ENCODE measurements at places on chromosomes 2 and 18.
A peak's percentile ranks its signal among the peaks of the same experiment; 100 is the strongest.

DNA sequence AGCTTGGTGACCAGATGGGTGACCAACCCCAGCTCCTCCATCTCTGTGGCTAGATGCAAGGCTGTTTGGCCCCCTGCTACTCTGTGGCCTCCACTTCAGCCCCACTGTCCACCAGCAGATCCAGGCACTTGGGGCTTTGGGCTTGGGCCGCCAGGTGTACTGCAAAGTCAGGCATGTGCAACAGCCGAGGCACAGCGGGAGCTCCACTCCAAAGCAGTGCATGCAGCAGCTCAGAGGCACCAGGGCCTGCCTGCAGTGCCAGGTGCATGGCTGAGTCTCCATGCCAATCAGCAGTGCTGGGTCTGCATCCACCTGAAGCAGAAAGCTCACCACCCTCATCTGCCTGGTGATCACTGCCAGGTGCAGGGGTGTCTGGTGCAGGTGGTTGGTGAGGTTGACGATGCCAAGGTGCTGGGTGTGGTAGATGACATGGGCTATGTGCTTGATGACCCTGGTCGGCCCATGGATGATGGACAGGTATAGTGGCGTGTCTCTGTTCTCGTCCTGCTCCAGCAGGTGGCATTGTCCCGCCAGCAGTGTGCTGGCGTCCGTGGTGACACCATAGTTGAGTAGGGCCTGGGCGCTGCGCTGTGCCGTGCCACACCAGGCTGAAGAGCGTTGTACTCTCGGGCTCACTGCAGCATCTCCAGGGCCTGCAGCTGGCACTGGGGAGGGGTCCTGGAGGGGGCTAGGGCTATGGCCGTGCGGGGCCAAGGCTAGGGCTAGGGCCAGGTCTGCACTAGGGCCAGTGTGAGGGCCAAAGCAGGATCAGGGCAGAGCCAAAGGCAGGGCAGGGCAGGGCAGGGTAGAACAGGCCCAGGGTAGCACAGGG lies 1.0 kb upstream of the ANKRD62 start:
- DNase-seq, result no peak

GRCh38 chr2:109435901-109436598 lies 177.7 kb downstream of the SEPTIN10 start:
- no peak for DNase-seq

DNA sequence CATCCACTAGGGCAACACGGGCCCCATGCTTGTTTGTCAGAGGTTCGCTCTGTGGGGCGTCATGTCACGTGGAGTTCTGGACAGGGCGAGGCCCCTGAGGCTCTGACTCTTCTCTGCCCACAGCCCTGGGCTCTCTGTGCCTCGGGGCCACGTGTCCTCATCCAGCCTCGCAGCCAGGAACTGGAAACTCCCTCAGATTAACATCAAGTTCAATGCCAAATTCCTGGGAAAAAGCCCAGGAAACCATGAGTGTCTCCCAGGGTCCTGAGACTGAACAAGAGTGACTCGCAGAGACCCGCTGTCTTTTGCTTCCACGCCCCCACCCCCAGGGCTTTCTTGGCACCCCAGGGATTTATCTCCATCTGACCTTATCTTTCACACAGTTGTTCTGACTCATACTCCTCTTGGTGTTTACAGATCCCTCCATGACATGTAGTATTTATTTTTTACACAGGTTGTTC lies 174.0 kb upstream of the PIEZO2 start:
- DNase-seq, result no peak

DNA sequence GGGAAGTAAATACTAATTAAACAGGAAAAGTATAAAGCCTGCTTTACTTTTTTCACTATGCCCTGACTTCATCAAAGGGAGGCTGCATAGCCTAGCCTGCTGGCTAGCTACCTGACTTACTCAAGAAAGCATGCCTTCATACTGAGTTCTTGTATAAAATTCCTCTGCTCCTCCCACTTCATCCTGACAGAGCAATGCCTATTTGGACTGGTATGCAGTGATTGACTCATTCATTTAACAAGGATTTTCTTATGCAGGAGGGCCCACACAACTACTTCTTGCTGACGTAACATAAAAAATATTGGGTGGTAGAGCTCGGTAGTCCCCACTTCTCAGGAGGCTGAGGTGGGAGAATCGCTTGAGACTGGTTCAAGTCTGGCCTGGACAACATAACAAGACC lies 70.5 kb downstream of the PRPF40A start:
- no peak for DNase-seq

- DNase-seq, result no peak
These were observed 58.9 kb upstream of the THUMPD2 start for GRCh38 chr2:39837856-39838453.

DNA sequence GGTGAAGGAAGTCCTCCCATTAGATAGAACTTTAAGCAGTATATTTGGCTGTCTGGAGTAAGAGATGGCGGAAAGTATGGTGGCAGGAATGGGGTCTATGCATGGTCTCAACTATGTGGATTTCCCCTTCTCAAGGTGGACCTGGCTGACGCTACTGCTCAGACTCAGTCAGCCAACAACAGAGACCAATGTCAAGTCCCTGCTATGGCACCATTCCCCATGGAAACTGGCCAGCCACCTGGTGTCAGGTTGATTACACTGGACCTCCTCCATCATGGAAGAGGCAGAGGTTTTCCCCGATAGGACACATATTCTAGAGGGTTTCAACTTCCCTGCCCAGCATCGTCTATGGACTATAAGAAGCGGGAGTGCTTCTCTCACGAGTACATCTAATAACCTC lies 8.6 kb upstream of the FAHD2A start:
- DNase-seq, result no peak

DNA sequence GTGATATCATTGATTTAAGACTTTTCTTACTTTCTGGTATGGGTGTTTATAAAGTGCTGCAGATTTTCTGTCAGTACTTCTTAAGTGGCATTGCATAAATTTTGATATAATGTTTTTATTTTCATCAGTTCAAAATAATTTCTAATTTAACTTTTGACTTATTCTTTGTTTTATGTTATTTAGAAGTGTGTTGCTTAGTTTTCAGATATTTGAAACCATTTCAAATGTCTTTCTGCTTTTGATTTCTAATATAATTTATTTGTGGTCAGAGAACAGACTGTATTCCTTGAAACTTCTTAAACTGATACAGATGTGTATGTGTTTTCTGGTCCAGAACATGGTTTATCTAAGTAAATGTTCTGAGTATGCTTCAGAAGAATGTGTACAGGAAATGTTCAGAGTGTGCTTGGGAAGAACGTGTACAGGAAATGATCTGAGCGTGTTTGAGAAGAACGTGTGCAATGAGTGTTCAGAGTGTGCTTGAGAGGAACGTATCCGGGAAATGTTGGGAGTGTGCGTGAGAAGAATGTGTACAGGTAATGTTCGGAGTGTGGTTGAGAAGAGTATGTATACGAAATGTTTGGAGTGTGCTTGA lies 265.7 kb upstream of the HS6ST1 start:
- DNase-seq, result no peak

DNA sequence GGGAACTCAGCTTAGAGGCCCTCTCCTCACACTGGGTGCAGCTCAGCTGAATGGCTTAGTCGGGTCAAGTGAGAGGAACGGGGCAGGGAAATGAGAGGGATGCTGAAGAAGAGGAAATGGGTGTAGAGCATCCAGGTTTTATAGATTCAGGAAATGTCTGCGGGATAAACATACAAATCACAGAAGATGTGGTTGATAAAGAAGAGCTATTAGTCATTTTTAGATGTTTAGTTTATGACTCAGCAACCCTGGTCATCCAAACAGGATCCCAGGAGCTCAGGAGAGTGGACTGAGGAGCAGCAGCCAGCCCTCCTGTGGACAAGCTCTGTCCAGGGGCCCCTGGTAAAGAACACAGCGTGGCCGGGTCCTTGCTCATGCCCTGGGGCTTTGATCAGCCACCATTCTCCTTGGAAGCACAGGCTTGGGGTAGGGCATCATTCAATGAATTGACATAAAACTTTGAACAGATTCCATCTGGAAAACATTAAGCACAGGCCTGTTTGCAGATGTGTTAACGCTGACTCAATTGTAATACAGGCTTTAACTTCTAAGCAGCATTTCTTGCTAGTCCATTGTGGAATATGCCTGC lies 83.0 kb downstream of the NPAS2 start:
- no peak for DNase-seq

- DNase-seq, result no peak
These were observed 8.1 kb downstream of the FBXO48 start for GRCh38 chr2:68458981-68459380.

DNA sequence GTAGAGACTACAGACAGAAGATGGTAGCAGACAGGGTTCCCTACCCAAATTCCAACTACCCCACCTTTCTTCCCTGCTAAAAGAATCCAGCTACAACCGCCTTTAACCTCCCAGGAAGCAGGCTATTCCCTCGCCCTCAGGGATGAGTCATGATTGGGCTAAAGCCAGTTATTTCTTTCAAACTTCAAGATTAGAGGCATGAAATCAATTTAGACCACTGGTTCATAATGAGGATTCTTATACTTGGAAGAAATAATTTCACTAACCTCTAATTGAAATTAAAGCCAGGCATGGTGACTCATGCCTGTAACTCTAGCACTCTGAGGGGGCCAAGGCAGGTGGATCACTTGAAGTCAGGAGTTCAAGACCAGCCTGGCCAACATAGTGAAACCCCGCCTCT lies 20.0 kb downstream of the TRIP12 start:
- no peak for DNase-seq

DNA sequence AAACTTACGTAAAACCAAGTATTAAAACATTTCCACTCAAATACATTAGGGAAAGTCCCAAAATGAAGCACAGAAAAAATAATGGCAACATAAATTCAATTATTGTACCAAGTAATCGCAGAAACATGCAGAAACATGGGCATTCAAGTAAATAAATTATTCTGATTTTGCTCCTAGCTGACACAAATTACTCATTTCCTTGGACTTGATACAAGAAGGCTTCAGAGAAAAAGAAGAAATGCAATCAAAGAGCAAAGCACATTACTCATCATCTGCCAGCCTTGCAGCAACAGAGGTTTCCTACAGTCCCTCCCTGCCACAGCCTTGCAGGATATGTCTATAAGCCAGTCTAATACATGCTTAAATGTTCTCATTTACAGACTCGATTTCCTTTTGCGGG lies 439.8 kb upstream of the LYPD1 start:
- DNase-seq, result no peak

DNA sequence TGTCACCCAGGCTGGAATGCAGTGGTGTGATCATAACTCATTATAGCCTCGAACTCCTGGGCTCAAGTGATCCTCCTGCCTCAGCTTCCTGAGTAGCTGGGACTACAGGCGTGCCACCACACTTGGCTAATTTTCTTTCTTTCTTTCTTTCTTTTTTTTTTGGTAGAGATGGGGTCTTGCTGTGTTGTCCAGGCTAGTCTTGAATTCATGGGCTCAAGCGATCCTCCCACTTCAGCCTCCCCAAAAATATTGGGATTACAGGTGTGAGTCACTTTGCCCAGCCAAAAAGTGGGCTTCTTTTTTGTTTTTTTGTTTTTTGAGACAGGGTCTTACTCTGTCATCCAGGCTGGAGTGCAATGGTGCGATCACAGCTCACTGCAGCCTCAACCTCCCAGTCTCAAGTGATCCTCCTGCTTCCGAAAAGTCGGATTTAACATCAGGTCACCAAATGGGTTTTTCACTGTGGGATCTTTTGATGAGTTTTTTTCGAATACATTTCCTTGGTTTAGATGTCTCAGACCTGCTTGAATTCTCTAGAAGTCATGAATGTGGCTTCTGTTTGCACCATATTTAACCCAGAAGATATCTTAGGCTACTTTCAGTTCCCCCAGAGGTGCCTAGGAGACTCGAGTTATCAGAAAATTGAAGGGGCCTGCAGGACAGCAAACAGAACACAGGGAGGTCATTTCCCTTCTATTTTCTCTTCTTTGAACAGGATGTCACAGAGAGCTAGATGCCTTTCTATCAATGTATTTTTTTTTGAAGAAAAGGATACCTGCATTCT lies 8.9 kb downstream of the RAB31 start:
- no peak for DNase-seq

- no peak for DNase-seq
These were observed 30.9 kb downstream of the TMEM182 start for GRCh38 chr2:102792568-102793208.

GRCh38 chr2:88729061-88729745 lies 37.7 kb downstream of the RPIA start:
- DNase-seq, result no peak

DNA sequence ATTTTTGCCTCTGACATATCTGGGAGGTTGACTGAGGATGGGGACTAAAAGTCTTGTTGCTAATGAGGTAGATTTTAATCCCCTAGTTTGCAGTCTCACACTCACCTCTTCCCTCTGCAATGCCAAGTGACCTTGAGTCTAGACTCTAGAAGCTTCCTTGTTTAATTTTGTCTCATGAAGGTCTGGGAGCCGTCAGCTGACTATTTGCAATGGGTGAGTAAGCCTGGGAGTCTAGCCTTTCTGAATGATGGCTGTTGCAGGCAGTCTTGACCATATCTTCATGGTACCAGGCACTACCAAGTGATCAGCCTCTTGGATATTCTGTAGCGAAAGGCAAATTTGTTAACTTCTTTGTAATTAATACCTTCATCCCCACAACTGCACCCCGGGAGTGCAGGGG lies 61.2 kb downstream of the ARHGAP15 start:
- DNase-seq, result no peak

GRCh38 chr2:207240649-207241048 lies 74.9 kb upstream of the KLF7 start:
- DNase-seq, result no peak

DNA sequence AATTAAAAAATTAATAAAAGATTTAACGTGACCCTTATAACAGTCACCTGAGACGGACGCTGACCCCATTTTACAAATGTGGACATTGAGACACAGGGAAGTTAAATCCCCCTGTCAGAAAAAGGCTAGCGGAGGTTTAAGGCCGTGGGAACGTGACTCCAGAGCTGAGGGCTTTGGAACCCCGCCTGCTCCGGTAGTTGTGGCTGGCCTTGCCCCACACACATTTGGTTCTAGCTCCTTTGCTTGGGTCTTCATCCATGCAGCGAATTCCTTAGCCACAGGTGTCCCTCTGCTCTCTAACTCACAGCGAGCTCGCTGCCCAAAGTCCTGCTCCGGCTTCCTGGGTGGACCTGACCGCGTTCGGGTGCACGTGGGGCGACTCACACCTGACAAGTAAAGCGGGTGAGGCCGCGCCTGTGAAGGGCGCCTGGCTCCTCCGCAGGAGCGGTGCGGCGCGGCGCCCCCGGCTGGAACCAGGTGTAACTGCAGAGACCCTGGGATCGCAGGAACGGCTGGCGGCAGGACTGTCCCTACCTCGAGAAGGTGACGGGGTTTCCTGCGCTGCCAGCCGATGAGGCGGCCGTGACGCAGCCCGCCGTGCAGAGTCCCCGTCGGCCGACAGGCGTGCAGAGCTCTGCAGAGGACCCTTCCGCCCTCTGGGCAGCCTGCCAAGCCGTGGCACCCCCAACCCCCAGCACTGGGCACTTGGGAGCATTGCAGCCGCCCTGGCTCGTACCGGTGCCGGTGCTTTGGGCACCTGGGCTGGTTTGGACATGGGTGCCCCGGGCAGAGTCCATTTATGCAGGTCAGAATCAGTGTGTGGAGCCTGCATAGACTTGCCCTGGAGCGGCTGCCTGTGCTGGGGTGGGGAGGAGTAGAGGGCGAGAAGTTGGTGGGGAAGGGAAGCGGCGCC lies 2.4 kb upstream of the PROC start:
- peak; percentile 68 for DNase-seq
